ENCODE measurements at places on chromosomes 2 and 18.

DNA sequence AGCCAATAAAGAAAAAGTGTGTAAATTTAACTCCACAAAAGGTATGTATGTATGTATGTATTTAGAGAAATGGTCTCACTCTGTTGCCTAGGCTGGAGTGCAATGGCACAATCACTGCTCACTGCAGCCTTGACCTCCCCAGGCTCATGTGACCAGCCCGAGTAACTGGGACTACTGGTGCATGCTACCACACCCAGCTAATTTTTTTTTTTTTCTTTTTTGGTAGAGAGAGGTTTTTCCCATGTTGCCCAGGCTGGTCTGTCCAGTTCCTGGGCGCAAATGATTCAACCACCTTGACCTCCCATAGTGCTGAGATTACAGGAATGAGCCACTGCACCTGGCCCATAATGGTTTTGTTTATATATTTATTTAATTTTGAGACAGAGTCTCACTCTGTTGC, 67.1 kb downstream of the CERKL start:
- no peak for DNase-seq

GRCh38 chr2:225737556-225737955, 338.0 kb downstream of the NYAP2 start:
- DNase-seq, result no peak

GRCh38 chr2:71742953-71743601, 289.7 kb downstream of the DYSF start:
- DNase-seq, result no peak

GRCh38 chr2:224781400-224781799, 65.2 kb upstream of the CCDC195 start:
- DNase-seq, result no peak

DNA sequence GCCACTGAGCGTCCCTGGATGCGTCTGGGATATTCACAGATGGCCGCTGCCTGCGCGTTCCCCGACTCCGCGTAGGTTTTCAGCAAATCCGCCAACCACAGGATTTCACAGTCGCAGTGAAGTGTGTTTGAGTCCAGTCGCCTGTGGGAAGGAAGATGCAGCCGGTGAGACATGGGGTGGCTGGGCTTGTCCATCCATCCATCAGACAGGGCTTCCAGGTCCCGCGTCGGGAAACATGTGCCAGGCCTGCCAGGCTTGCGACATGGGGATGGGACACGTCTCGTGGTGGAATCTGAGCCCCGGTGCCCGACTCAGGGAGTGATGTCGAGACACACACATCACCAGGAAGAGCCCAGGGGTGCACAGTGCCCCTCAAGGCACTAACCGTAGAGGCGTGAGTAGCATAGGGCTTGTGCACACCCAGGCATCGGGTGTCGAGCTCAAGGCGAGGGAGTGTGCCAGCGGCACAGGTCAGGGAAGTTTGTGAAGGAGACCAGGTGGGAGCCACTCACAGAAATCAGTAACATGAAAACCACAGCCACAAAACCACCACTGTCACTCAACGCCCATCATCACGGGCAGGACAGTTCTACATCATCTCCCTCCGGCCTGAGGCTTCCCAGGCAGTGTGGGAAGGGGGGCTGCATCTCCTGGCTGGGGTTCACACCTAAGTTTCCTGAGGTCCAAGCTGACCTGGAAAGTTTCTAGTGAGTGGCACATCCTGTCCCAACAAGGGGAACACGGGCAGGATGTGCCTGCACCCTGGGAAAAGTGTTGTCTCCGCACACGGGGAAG, 63.9 kb downstream of the PXDN start:
- no peak for DNase-seq

DNA sequence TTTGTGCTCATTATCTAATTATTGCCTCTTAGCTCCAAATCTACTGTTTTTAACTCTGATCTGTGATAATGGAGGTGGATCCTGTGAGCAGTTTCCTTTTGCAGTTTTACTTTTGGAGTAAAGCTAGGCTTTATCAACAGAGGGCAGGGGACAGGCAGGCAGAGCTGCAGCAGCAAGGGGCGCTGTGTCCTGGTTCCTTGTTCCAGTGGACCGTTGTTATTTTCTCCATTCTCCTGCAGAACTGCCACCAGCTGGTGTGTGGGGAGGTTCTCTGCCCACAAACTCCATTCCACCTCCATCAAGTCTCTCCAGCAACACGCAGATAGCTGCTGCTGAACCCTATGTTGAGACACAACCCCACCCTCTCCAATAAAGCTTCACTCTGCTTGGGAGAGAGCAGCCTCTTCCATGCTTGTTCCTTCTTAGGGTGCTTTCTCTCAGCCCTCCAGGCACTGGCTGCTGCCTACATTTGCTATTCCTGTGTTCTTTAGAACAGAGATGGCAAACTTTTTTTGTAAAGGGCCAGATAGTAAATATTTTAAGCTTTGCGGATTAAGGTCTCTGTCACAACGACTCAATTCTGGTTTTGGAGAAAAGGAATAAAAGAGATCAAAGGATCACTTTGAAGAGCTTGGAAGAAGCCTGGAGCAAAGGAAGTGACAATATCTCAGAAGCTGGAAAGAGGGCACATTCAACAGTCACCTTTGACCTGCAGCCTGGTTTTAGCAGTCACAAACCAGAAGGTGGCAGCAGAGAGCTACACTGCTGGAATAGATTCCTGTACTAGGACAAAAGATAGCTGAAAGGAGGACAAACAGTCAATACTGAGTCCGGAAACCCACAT, 208.8 kb downstream of the CCDC178 start:
- DNase-seq, result no peak

DNA sequence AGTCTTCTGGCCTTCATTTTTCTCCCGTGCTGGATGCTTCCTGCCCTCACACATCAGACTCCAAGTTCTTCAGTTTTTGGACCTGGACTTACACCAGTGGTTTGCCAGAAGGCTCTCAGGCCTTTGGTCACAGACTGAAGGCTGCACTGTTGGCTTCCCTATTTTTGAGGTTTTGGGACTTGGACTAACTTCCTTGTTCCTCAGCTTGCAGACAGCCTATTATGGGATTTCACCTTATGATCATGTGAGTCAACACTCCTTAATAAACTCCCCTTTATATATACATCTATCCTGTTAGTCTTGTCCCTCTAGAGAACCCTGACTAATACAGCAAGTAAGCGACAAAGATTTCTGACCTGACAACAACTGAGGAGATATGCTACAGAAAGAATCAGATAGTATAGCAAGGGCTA, 7.2 kb downstream of the CDC42EP3 start:
- DNase-seq, result no peak

- no peak for DNase-seq
These were observed 7.9 kb downstream of the LIPG start for GRCh38 chr18:49569724-49570123.

GRCh38 chr18:75154259-75154658, 54.7 kb downstream of the PTGR3 start:
- no peak for DNase-seq

DNA sequence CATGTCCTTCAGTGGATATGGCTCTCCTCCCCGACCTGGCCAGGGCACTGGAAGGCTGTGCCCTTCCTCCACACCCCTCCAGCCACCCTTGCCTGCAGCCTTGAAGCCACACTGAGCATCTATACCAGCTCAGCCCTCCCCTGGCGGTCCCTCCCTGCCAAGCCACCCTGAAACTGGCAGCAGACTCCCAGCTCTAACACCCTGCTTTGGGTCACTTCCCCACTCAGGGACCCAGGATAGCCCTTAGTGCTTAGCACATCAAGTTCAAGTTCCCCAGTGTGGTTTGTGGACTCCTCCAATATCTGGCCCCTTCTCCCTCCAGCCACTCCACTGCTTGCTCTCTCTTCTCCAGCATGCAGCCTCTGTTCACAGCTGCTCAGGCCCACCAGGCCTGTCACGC, 89.4 kb downstream of the TNS1 start:
- no peak for DNase-seq

GRCh38 chr2:167626301-167626700, 621.1 kb downstream of the STK39 start:
- no peak for DNase-seq

DNA sequence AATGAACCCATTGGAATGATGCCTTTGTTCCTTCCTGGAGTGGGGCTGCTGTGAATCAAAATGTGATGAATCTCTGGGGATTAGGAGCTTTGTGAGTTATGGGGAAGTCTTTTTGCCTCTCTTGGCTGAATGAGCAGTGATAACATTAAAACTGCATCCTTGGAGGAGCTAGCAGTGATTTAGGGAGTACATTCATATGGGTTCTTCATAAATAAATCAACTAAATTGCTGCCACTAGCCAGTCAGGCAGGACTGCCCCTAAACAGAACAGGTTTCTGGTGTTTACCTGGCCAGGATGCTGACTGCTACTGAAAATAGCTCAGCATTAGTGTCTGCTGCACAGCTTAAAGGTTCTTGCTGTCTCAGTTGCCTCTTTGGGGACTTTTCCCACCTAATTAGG, 244.5 kb upstream of the MEX3C start:
- DNase-seq, result no peak

DNA sequence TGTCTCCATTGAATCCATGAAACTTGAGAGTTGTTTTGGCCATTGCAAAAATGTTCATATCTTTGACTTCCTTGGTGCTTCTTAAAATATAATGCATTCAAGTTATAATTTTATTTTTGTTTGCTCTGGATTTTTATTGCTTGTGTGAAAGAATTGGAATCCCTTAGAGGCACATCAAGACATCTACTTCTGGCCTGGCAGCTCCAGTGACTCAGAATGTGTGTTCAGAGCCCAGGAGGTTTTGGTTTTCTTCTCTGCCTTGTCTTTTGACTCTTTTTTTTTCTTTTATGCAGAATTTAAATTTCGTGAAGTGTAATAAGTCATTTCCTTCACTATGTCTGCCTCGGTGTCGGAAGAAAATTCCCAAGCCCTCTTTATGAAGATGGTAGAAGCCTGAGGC, 180.2 kb downstream of the LTBP1 start:
- DNase-seq, result no peak

DNA sequence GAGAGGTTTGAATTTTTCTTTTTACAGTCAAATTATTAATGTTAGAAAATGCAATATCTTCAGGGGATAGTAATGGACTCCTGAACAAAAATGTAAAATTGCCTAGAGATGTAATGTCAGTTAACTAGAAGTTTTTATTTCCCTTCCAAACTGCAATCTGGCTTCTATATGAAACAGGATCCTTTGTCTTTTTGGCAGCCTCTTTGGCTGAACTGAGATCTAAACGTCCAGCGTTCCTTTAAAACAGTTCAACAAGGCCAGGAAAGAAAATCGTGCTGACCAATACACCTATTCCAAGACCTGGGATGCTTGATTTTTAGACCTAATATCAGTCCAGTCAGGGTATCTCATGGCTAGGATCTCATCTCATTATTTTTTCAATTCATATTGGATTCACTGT, 245.5 kb downstream of the FIGN start:
- DNase-seq, result no peak

DNA sequence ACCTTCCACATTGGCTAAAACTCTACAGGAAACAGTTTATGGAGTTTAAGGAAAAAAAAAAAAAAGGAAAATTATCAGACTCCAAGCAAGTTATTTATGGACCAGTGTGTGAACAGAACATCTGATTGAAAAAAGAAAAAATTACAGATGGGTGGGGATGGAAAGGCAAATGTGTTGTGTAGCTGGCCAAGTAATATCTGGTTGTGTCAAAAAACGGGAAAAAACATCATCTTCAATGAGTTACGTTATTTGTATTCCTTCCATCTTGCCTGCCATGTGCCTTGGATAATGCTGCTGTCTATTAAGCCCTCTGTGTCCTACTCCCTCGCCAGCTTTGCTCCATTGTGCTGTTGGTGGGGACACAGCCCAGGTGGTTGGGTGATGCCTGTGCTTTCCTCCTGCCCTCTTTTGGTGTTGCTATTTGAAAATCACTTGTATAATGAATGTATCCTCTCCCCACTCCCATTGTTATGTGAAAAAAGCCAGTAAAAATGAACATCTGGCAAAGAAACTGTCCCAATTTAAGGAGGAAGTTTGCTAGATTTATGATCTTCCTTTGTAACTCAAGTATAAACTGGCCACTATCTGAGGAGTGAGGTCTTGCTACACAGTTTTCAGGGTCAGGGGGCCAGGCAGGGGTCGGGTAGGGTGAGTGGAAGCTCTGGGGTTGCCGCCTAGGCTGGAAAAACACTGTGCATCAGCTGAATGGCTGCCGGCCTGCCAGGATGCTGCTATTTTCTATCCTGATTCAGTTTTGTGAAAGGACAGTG, 155.9 kb downstream of the FMNL2 start:
- DNase-seq, result no peak

- DNase-seq, result no peak
These were observed 197.4 kb downstream of the HAUS1 start for GRCh38 chr18:46301571-46301970.

GRCh38 chr2:68371581-68371980, 6.5 kb downstream of the PLEK start:
- DNase-seq, result no peak

- DNase-seq, result no peak
These were observed 12.0 kb upstream of the SLC25A52 start for GRCh38 chr18:31772699-31773098.

DNA sequence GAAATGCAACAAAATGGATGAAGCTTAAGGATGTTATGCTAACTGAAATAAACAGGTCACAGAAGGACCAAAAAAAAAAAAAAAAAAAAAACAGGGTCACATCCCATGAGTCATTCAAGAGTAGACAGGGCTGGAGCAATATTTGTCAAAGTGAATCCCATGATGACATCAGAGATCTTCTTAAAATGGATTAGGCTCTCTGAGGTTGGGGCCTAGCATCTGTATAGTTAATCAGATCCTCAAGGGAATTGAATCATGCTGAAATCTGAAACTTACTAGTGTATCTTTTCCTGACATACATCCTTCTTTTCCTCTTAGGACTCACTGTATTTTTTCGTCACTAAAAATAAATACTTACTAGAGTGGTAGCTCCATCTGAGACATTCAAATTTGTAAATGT, 380.6 kb upstream of the NXPH2 start:
- DNase-seq, result no peak

DNA sequence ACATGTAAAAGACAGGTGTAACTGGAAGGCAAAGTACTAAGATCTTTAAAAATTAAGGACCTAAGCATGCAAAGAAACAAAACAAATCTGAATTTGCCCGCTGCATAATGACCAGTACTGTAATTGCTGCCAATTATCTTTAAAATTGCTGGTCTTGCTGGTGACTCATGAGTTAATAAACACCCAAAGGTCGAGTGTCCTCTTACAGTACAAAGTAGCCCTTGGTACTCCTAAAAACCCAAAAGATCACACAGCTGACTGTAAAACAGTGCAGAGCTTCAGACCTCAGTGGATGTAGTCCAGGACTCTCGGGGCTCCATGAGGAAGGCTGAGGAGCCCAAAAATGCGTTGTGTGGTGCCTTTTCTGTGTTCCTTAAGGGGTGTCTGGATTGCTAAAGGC, 308.7 kb downstream of the CNTNAP5 start:
- DNase-seq, result no peak

GRCh38 chr2:201631041-201631440, 12.3 kb downstream of the TMEM237 start:
- DNase-seq, result no peak
